ENCODE measurements at places on chromosomes 4 and X.

GRCh38 chr4:177770776-177771175, 328.5 kb upstream of the AGA start:
- DNase-seq, result no peak

GRCh38 chrX:154749856-154750255, 1.0 kb downstream of the GAB3 start:
- no peak for DNase-seq

DNA sequence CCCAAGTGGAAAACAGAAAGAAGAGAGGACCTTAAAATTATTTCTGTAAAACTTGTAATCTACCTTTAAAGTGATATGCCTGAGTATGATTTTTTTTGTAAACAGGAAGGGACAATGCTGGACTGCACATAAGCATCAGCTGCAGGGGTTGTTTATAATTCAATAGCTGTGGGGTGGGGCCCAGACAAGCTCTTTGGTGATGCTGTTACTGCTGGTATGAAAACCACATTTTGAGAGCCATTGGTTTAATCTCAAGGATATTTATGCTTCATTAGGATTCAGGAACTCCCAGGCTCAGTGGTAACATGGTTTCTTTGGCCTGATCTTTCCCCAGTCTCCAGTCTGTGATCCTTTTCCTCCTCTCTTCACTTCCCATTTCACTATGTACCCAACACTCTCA, 34.3 kb upstream of the GRPR start:
- DNase-seq, result no peak

DNA sequence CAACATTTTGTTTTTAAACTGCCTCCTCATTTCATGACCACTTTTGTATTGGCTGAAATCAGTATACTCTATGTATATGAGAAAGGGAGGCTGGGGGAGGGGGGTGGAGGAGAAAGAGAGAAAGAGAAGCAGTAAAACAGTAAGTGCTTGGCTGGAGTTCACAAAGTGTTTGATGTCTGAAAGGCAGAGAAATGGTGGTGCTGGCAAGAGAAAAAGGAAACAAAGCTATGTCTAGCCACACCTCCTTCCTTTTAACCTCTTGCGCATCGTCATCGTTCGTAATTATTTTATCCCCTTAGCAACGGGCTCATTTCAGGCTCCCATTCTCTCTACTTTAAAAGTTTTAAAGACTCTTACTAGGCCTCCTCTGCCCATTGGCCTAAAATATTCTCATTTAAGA, 25.6 kb downstream of the RPA4 start:
- DNase-seq, result no peak

- DNase-seq, result no peak
These were observed 257.2 kb downstream of the ARHGAP24 start for GRCh38 chr4:85732124-85732523.

GRCh38 chr4:30714408-30715031, 5.6 kb upstream of the PCDH7 start:
- DNase-seq, result peak; percentile 8

DNA sequence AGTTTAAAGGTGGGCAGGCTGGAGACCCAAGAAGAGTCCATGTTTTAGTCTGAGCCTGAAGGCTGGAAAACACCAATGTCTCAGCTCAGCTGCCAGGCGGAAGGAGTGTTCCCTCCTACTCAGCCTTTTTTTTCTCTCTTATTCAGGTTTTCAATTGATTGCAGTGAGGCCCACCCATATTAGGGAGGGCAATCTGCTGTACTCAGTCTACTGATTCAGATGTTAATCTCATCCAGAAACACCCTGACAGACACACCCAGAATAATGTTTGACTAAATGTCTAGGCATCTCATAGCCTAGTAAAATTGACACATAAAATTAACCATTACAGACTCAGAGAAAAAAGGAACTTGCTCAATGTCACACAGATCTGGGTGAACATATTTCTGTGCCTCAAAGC, 347.1 kb downstream of the GBA3 start:
- DNase-seq, result no peak

GRCh38 chr4:2503809-2504208, 32.6 kb upstream of the FAM193A start:
- DNase-seq, result no peak

- DNase-seq, result no peak
These were observed 71.0 kb upstream of the DHX15 start for GRCh38 chr4:24655326-24655725.

- peak; percentile 36 for DNase-seq
These were observed 85.9 kb downstream of the OTC start for GRCh38 chrX:38438321-38438720.

- peak; percentile 11 for DNase-seq
These were observed 706 bp downstream of the CHIC1 start for GRCh38 chrX:73563738-73564068.

- peak; percentile 6 for DNase-seq
These were observed 82.1 kb upstream of the IQCM start for GRCh38 chr4:149897783-149898182.

DNA sequence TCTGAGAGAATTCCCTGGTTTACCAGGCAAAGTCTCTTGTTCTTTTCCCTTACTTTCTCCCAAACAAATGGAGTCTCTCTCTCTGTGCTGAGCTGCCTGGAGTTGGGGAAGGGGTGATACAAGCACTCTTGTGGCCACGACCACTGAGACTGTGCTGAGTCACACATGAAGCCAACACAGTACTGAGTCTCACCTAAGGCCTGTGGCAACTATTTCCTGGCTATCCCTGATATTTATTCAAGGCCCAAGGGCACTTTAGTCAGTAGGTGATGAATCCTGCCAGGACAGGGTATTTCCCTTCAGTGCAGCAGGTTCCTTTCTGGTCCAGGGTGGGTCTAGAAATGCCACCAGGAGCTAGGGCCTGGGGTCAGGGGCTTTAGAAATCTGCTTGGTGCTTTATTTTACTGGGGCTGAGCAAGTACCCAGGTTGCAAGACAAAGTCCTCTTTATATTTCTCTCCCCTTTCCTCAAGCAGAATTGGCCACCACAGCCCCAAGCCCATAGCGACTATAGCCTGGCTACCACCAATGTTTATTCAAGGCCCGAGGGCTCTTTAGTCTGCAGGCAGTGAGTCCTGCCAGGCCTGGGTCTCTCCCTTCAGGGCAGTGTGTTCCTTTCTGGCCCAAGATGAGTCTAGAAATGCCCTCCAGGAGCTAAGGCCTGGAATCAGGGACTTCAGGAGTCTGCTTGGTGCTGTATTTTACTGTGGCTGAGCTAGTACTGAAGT, 10.5 kb downstream of the ARL13A start:
- no peak for DNase-seq

GRCh38 chr4:185805979-185806378, 6.0 kb downstream of the SORBS2 start:
- no peak for DNase-seq

- DNase-seq, result no peak
These were observed 175.6 kb downstream of the COL25A1 start for GRCh38 chr4:109126856-109127255.

Data from Jurkat, Clone E6-1 (cell line).